Epithelial cell of alveolus of lung (primary cell): ENCODE measurements at places on chromosomes 3 and 15. TPM values are rescaled to one million over a fixed set of nuclear protein-coding genes. Genes with fewer than 3 reads are reported as not detected.

ALAS1 gene
- total RNA-seq: 45.6 and 45.7 TPM in 2 replicates

FILIP1L gene
- 12.6 and 42.7 TPM in 2 replicates for total RNA-seq

RHCG gene
- under 0.01 TPM in 1 of 2 replicates, not detected in the other for total RNA-seq

MYO5C gene
- total RNA-seq: 0.26 TPM in 1 of 2 replicates, not detected in the other

TRPM1 gene
- total RNA-seq: not detected in 2 replicates

HESX1 gene
- 0.72 TPM in 1 of 2 replicates, not detected in the other for total RNA-seq

REC114 gene
- not detected in 2 replicates for total RNA-seq

MITF gene
- 6.6 and 20.7 TPM in 2 replicates for total RNA-seq

GP9 gene
- total RNA-seq: not detected in 2 replicates

KCTD6 gene
- total RNA-seq: 10.0 and 10.9 TPM in 2 replicates

P3H2 gene
- total RNA-seq: 1.4 and 8.1 TPM in 2 replicates

SPATA12 gene
- total RNA-seq: not detected in 2 replicates

PLSCR2 gene
- total RNA-seq: 0.72 TPM in 1 of 2 replicates, not detected in the other

EPHA3 gene
- 0.40 and 0.78 TPM in 2 replicates for total RNA-seq

SLC12A1 gene
- total RNA-seq: 0.13 TPM in 1 of 2 replicates, not detected in the other

BFSP2 gene
- not detected in 2 replicates for total RNA-seq

DISP2 gene
- 0.08 and 0.13 TPM in 2 replicates for total RNA-seq

MINAR1 gene
- 1.2 and 3.2 TPM in 2 replicates for total RNA-seq

AHSG gene
- total RNA-seq: not detected in 2 replicates

PDIA5 gene
- 22.6 and 50.9 TPM in 2 replicates for total RNA-seq

SLC25A20 gene
- total RNA-seq: 8.9 and 12.7 TPM in 2 replicates

NPAP1 gene
- total RNA-seq: not detected in 2 replicates

GRAMD1C gene
- 4.6 and 6.7 TPM in 2 replicates for total RNA-seq

PRTG gene
- 1.6 and 4.7 TPM in 2 replicates for total RNA-seq

ZBED2 gene
- 0.39 TPM in 1 of 2 replicates, not detected in the other for total RNA-seq

CHL1 gene
- 0.39 and 19.6 TPM in 2 replicates for total RNA-seq

SKOR1 gene
- total RNA-seq: 0.13 and 1.5 TPM in 2 replicates

NSUN3 gene
- 6.3 and 9.5 TPM in 2 replicates for total RNA-seq

CSK gene
- total RNA-seq: 25.9 and 28.7 TPM in 2 replicates

SPINT1 gene
- total RNA-seq: 4.1 and 31.0 TPM in 2 replicates

IL17RE gene
- 0.88 and 1.0 TPM in 2 replicates for total RNA-seq

CCDC39 gene
- total RNA-seq: not detected in 2 replicates

ATP13A4 gene
- total RNA-seq: 0.72 TPM in 1 of 2 replicates, not detected in the other

CHRFAM7A gene
- 0.56 TPM in 1 of 2 replicates, not detected in the other for total RNA-seq

SNRK gene
- total RNA-seq: 15.1 and 23.0 TPM in 2 replicates

PROK2 gene
- not detected in 2 replicates for total RNA-seq

PRR20G gene
- total RNA-seq: not detected in 2 replicates

STAB1 gene
- total RNA-seq: 0.39 and 0.80 TPM in 2 replicates

CCDC54 gene
- total RNA-seq: not detected in 2 replicates
